ENCODE measurements at places on chromosomes 3 and 15. TPM values are rescaled to one million over a fixed set of nuclear protein-coding genes. Genes with fewer than 3 reads are reported as not detected.

GRCh38 chr15:68085052-68085451, 30.9 kb downstream of the PIAS1 start:
- no peak for DNase-seq

GRCh38 chr15:51751697-51752683, 593 bp downstream of the TMOD2 start:
- no peak for DNase-seq

DNA sequence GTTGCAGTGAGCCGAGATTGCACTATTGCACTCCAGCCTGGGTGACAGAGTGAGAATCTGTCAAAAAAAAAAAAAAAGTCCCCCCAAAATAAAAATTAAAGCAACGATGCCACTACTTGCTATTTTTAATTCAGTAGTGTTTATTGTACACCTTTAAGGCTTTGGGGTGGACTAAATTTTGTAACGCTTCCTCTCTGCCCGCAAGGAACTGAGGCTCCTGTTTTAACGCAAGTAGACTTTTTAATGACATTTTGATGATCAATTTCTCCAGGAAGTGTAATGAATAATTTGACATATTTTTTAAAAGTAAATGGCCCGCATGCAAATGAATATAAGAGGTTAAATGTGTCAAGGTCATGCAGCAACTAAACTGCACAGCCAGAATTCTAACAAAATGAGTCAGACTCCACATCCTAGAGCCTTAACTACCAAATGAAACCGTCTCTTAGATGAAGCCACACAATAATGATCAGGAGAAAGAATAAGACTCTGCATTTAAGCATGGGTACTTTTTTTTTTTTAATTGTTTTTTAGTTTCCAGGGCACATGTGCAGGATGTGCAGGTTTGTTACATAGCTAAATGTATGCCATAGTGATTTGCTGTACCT, 96.8 kb upstream of the LMOD3 start:
- DNase-seq = no peak

GRCh38 chr3:134751831-134752230, 43.2 kb upstream of the EPHB1 start:
- no peak for DNase-seq

GRCh38 chr15:42772144-42772543, 35.2 kb upstream of the CDAN1 start:
- DNase-seq = peak; percentile 28

The ZNF620 gene
- polyA plus RNA-seq = 2.4 TPM

GRCh38 chr3:139119331-139120025, 74.8 kb upstream of the PRR23C start:
- no peak for DNase-seq

DNA sequence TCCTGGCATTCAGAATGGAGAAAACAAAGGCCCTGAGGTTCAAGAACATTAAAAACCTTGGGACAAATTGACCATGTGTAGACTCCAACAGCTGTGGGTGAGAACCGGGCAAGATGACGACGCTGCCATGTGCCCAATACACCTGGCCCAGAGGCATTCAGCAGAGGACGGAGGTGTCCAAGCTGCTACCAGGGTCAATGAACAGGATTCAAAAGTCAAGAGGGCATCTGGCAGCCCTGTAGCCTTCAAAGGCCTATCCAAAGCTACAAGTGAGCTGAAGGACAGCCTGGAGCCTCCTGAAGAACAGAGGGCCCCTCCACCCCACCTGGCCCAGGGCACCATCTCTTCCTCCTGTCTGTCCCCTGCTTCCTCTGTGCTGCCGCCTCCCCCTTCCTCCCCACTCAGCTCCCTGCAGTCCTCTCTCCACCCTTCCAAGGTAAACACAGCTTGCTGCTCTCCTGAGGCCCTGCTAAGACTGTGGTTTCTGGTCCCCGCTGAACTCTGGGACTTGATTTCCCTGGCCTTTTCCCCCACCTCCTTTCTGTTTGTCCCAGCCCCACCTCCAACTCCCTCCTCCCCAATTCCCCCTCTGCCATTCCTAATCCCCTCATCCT, 57.5 kb downstream of the HMCES start:
- DNase-seq = no peak

The APBA2 gene
- polyA plus RNA-seq = 4.7 TPM

DNA sequence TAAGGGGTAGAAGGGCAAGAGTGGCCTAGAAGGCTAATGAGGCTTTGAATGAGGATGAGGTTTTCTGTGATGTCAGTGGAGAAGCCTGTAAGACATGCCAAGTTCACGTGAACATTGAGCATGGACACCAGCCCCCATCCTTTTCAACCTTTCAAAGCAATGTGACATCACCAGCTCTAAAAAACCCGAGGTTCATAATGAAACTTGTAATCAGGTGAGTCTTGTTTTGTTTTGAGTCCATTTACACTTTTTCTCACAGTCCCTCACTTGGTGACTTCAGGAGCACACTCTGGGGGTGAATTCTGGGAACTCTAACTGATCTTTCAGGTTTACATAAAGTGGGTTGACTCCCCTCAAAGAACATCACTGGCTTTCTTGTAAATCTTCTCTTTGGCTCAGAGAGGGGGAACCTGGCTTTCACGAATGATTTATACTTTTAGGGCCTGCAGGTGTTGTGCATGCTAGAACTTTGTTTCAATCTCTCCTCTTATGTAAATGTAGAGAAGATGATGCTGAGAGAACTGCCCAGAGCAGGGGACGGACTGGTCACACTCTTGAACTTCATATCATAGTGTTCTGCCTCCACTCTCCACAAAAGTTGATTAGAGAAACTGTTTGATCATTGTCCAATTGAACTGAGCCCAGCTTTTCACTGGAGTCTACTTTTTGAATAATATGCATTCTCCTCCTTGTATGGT, 224.7 kb upstream of the SATB1 start:
- no peak for DNase-seq

The MKRN3 gene
- polyA plus RNA-seq = 4.9 TPM

- DNase-seq = no peak
Observed at GRCh38 chr3:109442531-109442930, 105.2 kb upstream of the DPPA4 start.

The EPHA6 gene
- polyA plus RNA-seq = 0.16 TPM

Data from muscle of back (tissue), 13 donors.